IPS-NIHi11 (cell line): ENCODE measurements at places on chromosomes 4 and X.

- DNase-seq: no peak
These were observed 13.8 kb downstream of the TLR10 start for GRCh38 chr4:38768968-38769394.

GRCh38 chr4:17326756-17327155 lies 185.1 kb downstream of the QDPR start:
- DNase-seq: no peak

DNA sequence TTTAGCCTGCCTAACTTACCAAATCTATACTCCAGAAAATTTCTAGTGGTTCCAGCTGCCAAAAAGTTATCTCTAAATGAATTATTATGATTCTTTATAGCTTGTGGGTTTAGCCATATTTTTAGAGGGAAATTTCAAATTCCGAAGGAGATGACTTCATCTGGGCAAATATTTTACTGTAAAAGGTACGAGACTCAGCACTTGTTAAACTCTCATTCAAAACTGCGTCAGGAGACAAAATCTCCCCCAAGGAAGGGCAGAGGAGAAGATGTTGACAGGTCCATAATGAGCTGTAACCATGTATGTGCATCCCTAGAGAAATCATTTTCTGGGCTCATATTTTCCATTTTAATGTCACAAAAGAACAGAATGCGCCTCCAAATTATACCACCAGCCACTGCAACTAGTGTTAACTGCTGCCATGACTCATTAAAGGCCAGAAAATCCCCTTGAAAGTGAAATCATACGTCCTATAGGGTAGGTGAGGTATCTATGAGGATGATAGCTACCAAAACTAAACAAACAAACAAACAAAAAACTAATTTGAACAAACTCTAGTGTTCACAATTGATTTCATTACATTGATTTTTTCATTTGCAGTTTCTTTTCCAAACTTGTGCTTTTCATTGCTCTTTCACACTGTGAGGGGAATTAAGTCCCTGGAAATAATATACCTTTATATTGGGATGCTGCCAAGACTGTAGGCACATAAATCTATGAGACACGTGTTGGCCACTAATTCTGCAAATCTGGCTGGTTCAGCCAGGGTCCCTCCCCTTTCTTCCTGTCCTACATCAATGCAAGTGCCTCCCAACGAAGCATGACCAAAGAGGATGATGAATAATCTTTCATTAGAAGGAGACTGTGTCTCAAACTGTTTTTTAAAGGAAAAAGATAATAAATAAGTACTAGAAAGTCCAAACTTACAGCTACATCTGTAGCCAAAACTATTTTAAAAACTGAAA lies 85.8 kb downstream of the ARHGAP6 start:
- no peak for DNase-seq

- DNase-seq: no peak
These were observed at the start of gene SPARCL1 for GRCh38 chr4:87529187-87529586. Gene SPARCL1, minus strand, starts transcription at chr4:87529376. Its CDS starts 29,802 bp downstream, at chr4:87499574.

DNA sequence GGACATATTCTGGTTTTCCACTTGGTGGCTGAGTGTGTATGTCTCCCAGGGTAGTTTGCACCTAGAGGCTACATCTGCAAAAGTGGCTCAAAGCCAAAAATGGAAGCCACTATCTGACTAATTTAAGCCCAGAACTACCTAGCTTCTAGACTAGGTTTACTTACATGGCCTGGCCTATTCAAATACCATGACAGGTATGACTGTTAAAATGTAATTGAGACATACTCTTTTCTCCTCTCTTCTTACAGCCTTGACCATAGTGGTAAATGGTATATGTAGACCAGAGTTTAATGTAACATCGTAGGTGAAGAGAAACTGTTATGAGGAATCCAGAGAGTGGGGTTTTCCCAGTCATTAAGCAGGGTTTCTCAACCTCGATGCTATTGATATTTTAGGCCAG lies 2.6 kb upstream of the TRPC5 start:
- DNase-seq: no peak

GRCh38 chr4:74329307-74329706 lies 21.0 kb downstream of the EPGN start:
- DNase-seq: no peak

- no peak for DNase-seq
These were observed 7.4 kb downstream of the BDH2 start for GRCh38 chr4:103092245-103092644.

GRCh38 chr4:144356941-144357381 lies 216.4 kb upstream of the GYPA start:
- DNase-seq: peak; percentile 38

DNA sequence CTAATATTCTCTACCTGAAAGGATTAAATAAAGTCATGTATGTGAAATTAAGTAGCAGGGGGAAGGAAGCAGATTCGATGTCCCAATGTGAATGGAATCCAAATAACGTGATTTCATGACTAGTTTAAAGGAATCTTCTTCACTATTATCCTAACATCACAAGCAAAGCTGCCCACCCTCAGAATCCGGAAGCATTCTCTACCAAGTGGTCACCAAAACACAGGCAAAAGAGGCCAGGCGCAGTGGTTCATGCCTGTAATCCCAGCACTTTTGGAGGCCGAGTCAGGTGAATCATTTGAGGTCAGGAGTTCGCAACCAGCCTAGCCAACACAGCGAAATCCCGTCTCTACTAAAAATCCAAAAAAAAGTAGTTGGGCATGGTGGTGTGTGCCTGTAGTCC lies 212.9 kb downstream of the LDB2 start:
- no peak for DNase-seq

GRCh38 chr4:48296365-48296764 lies 26.7 kb upstream of the TEC start:
- no peak for DNase-seq

DNA sequence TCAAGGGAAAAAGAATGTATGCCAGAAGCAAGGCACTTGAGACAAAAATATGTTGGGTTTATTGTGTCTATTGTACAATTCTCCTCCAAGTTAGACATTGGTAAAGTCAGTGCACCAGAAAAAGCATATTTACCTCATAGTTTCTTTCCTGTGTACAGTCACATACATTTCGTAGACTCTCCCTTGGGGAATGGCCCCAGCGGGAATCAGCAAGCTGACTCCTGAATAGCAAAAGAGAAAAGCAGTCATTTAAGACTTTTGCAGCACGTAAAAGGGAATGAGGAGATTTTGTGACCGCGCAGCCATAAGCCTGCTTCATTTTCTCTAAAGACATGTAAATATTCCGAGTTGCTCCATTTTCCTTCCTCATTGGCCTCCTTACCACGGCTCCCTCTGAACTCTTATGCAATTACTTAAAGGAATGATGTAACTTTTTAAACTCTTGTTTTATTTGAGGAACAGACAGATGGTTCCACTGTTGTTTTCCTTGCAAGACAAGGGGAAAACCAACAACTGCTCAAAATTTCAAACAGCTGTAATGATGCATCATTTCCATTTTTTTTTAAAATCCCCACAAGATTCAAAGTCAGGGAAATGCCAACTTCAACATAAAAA lies 332.7 kb downstream of the UNC5C start:
- DNase-seq: no peak

GRCh38 chr4:128288689-128289106 lies 1.1 kb upstream of the PGRMC2 start:
- no peak for DNase-seq

DNA sequence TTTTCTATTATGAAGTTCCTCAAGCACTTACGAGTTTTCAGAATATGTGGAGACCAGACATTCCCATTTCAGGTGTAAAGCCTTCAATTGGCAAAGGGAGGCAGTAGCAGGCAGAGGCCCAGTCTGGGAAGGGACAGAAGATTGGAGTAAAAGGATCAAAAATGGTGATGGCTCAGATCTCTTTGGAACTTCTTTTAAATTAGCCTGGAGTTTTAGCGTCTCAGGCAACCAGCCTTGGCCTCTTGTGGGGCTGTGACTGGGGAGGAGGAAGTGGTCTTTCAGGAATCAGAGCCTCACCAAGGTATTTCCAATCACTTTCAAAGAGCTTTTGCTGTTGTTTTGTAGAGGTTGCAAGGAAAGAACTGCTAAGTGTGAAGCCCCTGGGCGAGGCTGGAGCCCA lies 239.1 kb downstream of the FRAS1 start:
- DNase-seq: no peak

DNA sequence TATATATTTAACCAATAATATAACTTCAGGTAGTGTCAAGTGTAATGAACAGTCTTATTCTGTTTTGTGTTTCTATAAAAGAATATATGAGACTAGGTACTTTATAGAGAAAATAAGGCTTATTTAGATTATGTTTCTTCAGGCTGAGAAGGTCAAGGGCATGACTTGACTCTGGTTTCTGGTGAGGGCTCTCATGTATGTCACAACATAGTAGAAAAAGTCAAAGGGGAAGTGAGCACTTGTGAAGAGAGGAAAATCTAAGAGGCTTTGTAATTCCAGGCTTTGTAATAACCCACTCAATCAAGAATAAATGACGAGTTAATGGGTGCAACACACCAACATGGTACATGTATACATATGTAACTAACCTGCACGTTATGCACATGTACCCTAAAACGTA lies 27.6 kb downstream of the PRR32 start:
- no peak for DNase-seq

DNA sequence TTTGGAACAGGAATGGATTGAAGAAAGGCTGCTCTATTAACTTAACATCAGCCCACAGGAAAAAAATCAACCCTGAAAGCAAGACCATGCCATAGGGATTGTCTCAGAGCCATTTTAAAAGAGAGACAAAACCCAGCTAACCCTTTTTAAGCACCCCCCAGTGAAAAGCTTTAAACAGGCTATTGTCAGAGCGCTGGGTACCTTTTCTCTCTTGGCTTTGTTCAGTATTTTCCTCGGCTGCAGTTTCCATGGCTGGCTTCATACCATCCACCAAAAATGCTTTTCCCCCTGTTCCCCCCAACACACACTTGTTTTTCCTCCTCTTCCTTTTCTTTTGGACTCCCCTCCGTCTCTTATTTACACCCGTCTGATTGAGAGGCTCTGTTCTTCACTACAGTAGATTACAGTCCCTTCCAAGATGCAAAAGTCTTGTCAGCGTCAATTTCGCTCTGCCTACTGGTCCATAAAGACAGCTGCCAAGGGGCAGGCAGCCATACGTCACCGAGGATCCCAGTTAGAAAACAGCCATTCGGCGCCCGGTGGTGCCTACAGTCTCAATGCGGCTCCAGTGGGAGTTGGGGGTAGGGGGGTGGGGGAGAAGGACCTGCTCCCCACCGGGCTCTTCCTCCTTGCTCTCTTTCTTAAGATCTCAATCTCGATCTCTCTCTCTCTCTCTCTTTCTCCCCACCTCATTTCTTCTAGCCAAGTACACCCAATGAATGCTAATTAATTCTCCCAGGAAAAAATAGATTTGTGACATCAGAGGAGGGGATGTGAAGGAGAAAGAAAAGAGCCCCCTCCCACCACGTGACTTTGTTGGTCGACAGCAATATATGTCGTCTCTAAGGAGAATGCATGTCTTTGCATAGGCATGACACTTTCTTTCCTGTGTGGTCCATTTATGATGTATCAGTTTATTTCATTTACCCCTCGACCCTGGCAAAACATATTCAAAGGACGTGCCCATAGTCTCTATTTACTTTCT lies at the start of gene GPM6B:
TSS of gene GPM6B (minus strand) at position 451 of the 985 bp plus-strand sequence. CDS start at position 262, 189 bp downstream.
- peak; percentile 13 for DNase-seq

- DNase-seq: peak; percentile 75
These were observed 6.5 kb downstream of the ZNF185 start for GRCh38 chrX:152904151-152905080.

DNA sequence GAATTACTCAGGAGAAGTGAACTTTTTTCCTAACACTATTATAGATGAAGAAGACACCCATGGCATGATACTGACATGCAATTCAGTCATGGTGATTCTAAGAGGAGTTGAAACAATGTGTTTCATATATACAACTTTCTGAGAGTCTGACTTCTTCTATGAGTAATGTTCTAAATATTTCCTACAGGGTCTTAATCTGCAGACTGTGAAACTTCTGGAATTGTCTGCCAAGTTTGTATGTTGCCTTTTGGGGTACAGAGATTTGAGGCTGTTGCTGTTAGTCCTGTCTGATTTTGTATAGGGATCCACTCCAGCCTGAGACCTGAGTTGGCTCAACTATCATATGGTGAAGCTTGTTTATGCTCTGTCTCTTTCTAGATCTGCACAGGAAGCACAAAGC lies 160.6 kb upstream of the GATB start:
- no peak for DNase-seq

- DNase-seq: no peak
These were observed 224.6 kb downstream of the SCFD2 start for GRCh38 chr4:53141308-53141707.

DNA sequence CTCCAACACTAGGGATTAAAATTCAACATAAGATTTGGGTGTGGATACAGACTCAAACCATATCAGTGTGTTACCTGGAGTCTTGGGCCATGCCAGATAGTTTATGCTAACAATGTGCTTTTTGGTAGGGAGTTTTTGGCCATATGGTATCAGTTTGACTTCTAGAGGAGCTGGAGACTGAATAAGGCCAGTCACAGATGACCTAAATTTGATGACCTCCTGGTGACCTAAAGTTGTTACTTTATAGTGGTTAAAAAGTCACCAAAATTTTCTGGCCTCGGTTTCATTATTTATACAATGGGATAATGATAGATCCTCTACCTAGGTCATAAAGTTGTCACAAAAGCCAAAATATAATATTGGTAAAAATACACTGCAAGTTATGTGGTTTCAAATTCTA lies 877.1 kb downstream of the RAPGEF2 start:
- no peak for DNase-seq

DNA sequence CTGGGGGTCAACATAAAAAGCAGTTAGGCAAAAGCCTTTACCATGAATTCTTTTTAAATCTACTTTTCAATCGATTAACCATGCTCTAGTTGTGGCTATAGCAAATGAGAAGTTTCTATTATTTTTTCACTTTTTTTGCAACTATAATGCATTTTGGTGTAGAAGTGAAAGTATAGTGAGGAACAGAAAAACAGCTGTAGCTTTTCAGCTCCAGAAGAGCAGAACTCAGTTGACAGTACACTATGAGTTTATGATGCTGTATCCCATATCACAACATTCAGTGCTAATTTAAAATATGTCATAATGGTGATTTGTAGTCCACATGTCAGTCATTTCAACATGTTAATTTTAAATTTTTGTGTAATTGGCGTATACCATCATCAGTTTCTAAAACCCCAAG lies 8.7 kb upstream of the MUC7 start:
- DNase-seq: no peak
